ENCODE measurements at places on chromosomes 2 and 18. TPM values are rescaled to one million over a fixed set of nuclear protein-coding genes. Genes with fewer than 3 reads are reported as not detected.

DNA sequence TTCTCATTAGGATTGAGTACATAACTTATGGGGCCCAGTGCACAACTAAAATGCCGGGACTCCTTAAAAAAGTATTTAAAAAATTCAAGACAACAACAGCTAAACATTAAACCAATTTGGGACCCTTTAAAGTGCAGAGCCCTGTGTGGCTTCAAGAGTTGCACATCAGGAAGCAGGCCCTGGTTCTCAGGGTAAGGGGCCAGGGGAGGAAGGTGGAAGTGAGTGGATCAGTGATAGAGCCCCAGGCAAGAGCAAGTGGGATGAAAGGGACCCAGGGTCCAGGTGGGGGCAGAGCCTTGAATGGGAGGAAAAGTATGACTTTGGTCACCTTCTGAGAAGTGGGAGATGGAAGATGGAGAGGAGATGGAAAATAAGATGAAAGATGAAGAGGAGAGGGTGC, 2.3 kb upstream of the FHOD3 start:
- H3K27me3 ChIP-seq, result peaks cover 5% of the 10 kb centered on the region
- DNase-seq, result no peak
- H3K36me3 ChIP-seq, result no peaks in the 10 kb centered on the region
- no peak overlapping the region for H3K27ac ChIP-seq

- H3K4me3 ChIP-seq, result no peak overlapping the region
- no peaks in the 10 kb centered on the region for H3K4me1 ChIP-seq
- H3K36me3 ChIP-seq, result no peaks in the 10 kb centered on the region
- DNase-seq, result no peak
- H3K27me3 ChIP-seq, result no peaks in the 10 kb centered on the region
Observed at GRCh38 chr18:5144629-5145028, 52.4 kb downstream of the AKAIN1 start.

DNA sequence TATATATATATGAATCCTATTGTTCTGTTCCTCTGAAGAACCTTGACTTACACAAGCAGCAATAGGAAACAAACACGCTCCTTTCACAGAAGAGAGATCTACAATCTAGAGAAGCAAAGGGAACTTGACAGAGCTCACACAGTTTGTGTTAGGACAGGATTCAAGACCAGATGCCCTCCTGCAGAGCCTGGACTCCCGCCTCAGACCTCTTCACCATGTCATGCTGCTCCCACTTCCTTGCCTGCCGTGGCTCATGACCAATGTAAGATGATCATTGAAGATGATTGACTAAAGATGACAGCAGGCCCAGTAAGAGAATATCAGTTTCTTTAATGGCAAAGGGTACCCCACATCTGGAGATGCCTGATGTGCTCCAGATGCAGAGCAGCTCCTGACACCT, 111.2 kb upstream of the AGAP1 start:
- H3K4me1 ChIP-seq, result no peaks in the 10 kb centered on the region
- DNase-seq, result no peak
- no peaks in the 10 kb centered on the region for H3K36me3 ChIP-seq
- H3K4me3 ChIP-seq, result no peak overlapping the region
- H3K27me3 ChIP-seq, result no peaks in the 10 kb centered on the region

GRCh38 chr2:177010861-177011260, 201.7 kb upstream of the HNRNPA3 start:
- H3K4me1 ChIP-seq, result no peaks in the 10 kb centered on the region
- no peak overlapping the region for H3K4me3 ChIP-seq
- peaks cover 2% of the 10 kb centered on the region for H3K27me3 ChIP-seq
- no peak for DNase-seq
- H3K27ac ChIP-seq, result no peak overlapping the region

GRCh38 chr2:233049194-233049761, 10.9 kb upstream of the INPP5D start:
- peaks cover 8% of the 10 kb centered on the region for H3K4me1 ChIP-seq
- H3K4me3 ChIP-seq, result no peak overlapping the region
- H3K27ac ChIP-seq, result no peak overlapping the region
- H3K27me3 ChIP-seq, result no peaks in the 10 kb centered on the region

DNA sequence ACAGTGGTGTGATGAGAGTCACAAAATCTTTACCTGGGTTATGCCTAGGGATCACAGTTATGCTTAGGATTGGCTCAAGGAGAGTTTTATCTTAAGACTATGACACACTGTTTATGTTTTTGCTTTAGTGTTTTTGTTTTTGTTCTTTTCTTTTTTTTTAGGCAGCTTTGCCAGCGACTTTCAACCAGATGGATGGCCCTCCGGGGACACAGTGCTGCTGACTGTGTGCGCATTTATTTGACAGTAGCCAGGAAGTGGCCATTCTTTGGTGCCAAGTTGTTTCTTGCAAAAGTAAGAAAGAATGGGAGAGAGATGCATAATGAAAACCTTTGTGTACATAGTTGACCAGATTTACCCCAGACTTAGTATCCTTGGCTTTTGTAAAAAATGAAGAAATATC, 15.1 kb upstream of the DYNC2LI1 start:
- no peaks in the 10 kb centered on the region for H3K27me3 ChIP-seq
- DNase-seq, result no peak
- no peak overlapping the region for H3K27ac ChIP-seq
- no peaks in the 10 kb centered on the region for H3K4me1 ChIP-seq

DNA sequence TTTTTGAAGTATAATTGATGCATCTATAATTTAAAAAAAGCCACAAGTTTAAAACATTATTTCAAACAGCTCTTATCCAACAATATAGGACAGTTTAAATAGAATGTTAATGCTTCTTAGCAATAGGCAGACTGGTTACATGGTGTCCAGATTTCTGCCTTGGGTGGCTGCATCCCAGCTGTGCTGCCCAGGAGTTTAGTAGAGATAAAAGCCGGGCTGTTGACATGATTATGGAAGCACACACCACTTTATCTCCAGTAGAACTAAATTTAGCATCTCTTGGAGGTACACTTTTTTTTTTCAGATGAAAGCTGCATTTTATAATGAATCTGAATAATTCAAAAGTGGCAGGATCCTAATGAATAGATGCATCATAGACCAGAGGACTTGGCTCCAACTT, 309.7 kb downstream of the PLCL1 start:
- H3K4me3 ChIP-seq, result no peak overlapping the region
- peaks cover 2% of the 10 kb centered on the region for H3K27me3 ChIP-seq
- H3K4me1 ChIP-seq, result peaks cover 24% of the 10 kb centered on the region
- H3K36me3 ChIP-seq, result peaks cover 3% of the 10 kb centered on the region
- no peak overlapping the region for H3K27ac ChIP-seq

DNA sequence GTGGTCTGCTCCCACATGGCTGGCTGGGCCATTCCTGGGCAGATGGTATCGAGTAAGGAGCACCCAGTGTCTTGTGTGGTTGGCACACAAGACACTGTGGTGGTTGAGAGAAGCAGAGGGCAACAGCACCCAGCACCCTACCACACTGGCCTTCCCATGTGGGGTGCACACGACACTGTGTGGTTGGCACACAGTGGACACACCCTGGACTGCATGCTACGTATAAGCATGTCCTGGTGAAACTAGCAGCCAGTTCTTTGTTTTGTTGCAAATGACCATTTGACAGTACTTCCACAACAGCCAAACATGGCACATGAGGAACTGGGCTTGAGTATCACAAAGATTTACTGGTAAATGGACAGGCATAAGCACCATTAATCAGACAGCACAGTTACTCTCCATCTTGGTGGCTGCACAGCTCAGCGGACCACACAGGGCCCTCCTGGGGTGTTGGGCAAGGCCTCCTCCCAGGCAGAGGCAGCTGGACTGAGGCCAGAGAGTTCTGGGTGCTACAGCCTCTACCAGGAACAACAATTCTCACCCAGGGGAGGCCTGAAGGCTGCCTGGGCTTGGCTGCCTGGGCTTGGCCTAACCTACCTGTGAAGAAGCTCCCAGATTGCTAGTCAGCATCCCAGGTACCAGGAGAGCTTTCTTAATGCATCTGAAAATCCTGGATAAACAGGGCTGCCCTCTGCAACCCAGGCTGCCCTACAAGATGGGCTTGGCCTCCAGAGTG, 59.3 kb upstream of the ALPP start:
- H3K36me3 ChIP-seq, result peaks cover 15% of the 10 kb centered on the region
- DNase-seq, result no peak
- H3K27ac ChIP-seq, result no peak overlapping the region
- H3K27me3 ChIP-seq, result peaks cover 11% of the 10 kb centered on the region
- H3K4me3 ChIP-seq, result no peak overlapping the region

DNA sequence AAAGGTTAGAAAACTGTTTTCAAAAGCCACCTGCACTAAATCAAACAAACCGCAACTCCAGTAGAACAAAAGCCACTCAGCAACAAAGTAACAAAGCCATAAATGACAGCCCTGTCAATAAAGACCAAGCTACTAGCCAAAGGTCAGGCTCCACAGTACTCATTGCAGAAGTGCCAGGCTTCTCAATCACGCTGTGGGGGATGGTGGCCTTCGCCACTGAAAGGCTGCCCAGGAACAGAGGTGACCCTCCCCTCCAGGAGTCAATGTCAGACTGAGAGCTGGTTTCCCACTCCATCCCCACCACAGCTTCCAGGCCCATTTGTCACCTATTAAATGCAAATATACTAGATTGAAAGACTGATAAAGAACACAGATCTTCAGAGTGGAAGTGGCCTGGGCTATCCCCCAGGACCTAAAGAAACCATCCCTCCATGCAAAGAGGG, 5.9 kb downstream of the ATP8B1 start:
- no peak overlapping the region for H3K27ac ChIP-seq
- H3K4me1 ChIP-seq, result peaks cover 76% of the 10 kb centered on the region

DNA sequence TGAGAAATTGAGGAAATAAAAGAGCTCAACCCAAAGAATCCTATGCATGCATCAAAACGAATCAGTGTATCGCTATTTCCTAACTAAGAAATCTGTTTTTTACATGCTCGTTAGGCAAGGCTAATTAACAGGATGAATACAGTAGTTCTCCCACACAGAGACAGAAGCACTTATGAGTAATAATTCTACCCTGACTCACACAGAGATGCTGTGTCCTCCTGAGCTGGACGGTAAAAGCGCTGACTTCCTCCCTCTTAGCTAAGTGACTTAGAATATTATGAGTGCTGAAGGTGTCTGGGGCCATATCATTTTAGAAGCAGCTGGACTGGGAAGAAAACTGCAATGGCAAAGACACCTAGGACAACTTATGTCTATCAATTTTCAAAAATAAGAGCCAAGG, 18.5 kb downstream of the PLEKHM3 start:
- H3K27me3 ChIP-seq, result peaks cover 1% of the 10 kb centered on the region
- no peaks in the 10 kb centered on the region for H3K36me3 ChIP-seq
- H3K27ac ChIP-seq, result no peak overlapping the region
- no peak overlapping the region for H3K4me3 ChIP-seq
- DNase-seq, result no peak

GRCh38 chr18:53952700-53953099, 271.8 kb downstream of the MBD2 start:
- H3K4me3 ChIP-seq, result no peak overlapping the region
- DNase-seq, result no peak
- no peak overlapping the region for H3K27ac ChIP-seq
- H3K4me1 ChIP-seq, result peaks cover 3% of the 10 kb centered on the region

DNA sequence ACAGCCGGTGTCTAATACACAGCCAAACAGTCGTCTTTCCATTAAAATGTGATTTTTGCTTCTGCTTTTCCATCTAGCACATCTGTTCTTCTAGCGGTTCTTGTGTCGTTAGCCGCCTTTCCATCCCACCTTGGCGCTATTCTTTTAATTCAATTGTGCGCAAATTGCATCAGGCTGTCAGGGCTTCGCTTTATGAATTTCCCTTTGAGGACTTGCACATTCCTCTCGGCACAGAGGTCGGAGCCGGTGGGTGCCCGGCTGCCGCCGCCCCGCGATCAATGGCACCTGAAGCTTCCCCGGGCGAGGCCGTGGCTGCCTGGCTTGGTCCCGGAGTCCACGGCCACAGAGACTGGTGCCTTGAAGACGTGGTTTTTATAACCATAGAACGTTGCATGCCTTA, 33.9 kb upstream of the TSPYL6 start:
- no peak overlapping the region for H3K27ac ChIP-seq
- H3K4me3 ChIP-seq, result no peak overlapping the region
- DNase-seq, result no peak

DNA sequence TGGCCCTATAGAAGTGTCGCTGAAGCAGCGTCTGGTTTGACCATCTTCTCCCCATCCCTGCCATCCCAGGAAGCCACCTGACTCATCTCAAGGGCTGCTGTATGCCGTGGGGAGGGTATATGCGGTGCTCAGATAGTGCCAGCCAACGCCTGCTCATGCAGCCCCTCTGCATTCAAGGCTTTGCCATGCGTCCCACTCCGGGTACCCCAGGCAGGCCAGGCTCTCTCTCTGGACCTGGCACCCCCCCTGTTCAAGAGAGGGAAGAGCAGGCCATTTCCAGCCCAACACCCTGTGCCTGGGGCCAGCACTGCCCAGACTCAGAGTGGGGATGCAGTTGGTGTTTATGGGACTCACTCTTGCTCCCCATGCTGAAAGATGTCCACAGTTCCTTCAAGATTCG, 130.0 kb downstream of the GLI2 start:
- no peak overlapping the region for H3K27ac ChIP-seq
- no peaks in the 10 kb centered on the region for H3K36me3 ChIP-seq
- H3K4me3 ChIP-seq, result no peak overlapping the region
- DNase-seq, result no peak
- peaks cover 13% of the 10 kb centered on the region for H3K27me3 ChIP-seq
- H3K4me1 ChIP-seq, result peaks cover 24% of the 10 kb centered on the region

Gene ITM2C
- total RNA-seq, result 279 TPM

Gene IL36G
- not detected for total RNA-seq

Gene GPR45
- total RNA-seq, result 0.21 TPM
